ENCODE measurements at places on chromosomes 11 and 22.

- DNase-seq, result no peak
Observed at GRCh38 chr22:35103761-35104160, 37.8 kb downstream of the ISX start.

DNA sequence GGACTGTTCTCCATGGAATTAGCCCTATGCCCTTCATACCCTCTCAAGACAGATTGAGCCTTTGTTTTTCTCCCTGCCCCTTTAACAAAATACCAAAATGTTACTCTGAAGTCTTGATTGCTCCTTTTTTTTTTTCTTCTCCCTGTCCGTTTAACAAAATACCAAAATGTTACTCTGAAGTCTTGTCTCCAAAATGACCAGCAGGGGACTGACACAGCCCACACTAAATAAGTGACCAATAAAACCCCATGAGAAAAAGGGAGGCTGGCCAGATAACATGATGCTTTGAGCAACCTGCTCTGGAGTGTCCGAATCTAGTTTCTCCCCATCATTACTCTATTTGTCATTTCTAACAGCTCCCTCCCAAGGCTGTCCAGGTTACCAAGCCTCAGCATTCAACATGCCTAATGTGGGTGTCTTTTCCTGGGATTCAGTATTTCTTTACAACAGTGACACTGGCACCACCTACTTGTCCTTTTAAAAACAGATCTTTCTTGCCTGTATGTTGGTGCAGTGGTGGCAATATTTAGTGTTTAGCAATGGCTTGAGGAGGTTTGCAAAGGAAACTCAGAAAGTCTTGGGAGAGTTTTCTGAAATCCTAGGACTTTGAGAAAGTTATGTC is 42.7 kb upstream of the SLC1A2 start:
- DNase-seq, result no peak

DNA sequence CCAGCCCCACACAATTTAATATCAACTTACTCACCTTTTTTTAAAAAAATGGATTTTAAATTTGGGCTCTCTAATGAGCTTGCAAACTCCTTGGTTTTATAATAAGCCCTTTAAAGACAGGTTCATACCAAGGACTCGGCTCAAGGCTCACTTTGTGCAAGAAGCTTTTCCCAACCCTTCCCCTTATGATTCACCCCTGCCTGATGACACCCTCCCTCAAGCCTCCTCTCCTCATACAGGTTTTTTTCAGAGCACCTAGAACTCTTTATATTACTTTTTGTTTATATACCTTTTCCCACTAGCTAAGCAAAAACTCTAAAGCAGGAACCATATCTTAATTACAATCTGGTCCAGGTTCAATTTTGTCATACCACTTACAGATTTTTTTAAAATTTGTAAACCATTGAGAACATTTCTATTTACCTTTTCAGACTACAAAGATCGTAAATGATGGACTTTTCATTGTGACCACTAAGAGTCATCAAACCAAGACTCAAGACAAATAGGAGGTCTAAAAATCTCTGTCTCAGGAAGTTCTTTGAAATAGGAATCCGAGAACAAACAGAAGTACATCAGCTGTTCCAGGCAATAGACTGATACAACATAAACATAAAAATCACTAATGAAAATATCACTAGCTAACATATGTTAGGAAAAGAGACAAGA is 13.1 kb upstream of the EXPH5 start:
- DNase-seq, result no peak

DNA sequence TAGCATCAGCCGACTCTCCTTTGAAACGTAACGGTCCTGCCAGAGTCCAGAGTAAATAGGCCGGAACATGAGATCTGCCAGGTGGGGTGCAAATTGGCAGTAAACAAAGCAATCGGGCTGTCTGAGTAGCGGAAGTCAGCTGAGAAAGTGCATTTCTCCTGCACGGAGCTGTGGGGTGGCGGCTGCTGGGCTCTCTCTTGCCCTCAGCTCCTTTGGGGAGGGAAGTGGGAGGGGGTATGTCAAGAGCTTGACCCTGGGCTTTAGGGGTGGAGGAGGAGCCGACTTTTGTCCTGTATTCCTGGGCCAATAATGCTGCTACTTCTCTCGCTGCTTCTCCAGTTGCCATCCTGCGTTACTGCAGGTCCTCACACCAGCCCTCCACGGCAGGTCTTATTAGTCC is 11.6 kb downstream of the GRIK4 start:
- DNase-seq, result no peak

DNA sequence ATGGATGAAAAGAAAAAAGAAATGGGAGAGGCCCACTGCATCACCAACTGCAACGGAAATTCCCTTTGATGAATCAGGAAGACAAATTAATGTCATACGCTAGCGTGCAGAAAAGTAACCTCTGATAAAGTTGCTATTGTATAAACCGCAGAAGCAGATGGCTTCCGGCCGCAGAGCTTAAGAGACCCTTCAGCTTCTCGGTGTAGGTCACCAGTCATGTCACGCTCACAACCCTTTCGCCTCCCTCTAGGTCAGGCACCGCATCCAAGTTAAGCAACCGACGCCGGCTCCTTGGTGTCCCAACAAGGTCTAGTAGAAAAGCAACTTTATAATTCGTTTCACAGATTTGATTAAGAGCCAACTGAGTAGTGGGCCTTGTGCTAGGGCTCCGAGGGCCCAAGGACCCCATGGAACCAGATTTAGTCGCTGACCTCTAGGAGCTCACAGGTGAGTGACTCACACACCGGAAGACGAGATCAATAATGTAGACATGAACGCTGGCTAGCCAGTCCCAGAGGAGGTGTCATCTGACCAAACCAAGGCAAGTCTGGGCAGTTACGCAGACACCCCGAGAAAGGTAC is 1.2 kb upstream of the ZFP91 start:
- DNase-seq, result peak; percentile 87

DNA sequence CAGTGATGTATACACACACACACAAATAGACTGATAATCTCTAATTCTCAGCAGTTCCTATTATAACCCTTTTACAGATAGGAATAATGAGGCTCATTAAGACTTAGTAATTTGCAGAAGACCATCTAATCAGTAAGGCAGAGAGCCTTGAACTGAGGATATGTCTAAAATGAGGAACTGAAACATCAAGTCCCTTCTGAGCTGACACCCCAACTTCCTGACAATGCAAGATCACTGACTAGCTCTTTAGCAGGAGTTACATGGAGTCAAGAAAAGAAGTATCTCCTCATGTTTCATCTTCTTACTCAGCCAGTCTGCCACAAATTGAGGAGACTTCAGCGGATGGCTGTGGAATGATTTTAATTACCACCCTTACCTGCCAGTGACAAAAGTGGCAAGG is 193.0 kb downstream of the MSANTD4 start:
- DNase-seq, result peak; percentile 75

Data from Kasumi-1 (cell line).